ENCODE measurements at places on chromosomes 7 and 10.

DNA sequence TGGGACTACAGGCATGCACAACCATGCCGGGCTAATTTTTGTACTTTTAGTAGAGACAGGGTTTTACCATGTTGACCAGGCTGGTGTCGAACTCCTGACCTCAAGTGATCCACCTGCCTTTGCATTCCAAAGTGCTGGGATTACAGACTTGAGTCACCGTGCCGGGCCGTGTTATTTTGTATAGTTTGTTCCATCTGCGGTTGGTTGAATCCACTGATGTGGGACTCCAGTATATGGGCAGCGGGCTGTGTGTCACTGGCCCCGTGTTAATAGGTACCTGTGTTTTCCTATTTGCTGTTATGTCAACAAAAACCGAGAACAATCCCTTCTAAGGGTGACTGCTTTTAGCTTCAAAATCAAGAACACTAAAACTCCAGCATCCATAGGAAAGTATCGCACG lies 297.6 kb upstream of the PITRM1 start:
- no peak for DNase-seq

- DNase-seq, result no peak
Observed at GRCh38 chr7:150413640-150414081, 34.5 kb downstream of the ZNF775 start.

- DNase-seq, result no peak
Observed at GRCh38 chr7:27168265-27168947, 3.1 kb upstream of the HOXA9 start.

DNA sequence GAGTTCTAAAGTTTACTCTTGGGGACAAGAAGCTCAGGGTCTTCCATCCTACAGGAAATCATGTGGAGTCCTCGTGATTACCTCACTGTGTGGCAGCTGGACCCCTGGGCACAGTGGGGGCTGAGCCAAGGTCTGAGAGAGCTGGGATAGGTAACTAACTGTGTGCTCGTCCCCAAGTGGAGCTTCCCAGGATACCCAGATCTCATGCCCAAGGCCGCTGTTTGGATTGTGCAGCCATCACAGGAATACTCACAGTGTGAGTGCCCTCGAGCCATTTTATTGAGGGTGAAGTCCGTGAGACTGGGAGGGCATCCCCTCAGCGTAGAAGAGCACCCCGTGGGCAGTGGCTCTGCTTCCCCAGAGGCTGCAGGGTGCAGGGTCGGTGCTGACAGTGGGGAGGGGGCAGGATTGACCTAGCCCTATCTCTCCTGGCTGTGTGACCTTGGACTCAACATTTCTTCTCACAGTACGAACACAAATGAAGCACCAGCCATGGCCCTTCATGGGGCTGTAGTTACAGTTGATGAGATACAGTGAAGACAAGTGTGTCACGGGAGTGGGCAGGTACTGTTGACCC lies 69.6 kb upstream of the LEP start:
- no peak for DNase-seq

DNA sequence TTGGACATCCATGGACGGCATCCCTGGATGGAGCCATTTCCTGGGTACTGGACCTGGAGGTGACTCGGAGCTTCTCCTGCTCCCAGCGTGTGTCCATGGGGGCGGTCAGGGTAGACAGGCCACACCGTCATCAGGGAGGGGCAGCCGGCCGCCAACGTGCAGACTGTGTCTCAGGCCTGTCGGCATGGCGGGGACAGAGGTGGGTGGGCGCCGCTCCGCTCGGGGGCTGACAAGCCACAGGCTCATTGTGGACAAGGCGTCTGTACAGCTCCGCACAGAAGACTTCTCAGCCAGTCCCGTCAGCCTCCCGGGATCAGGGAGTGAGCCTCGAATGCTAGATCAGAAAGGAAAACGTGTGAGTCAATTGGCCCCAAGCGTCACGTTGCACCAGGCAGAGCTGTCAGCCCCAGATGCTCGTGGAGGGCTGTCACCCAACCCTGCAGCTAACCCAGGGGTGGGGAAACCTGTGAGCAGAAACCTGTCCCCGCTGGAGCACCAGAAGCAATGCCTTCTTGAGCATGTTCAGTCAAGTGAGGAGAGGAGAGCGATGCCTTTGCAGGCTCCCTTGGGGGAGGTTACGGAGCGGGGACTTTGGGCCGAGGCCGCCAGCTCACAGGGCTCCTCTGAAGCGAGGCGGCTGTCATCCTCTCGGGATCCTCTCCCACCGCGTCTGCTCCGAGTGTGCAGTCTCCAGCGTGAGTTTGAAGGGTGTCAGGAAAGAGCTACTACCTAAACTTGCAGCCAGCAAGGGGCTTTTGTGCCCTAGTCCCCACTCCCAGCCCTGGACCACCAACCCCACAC lies 16.0 kb upstream of the DPYSL4 start:
- DNase-seq, result no peak

DNA sequence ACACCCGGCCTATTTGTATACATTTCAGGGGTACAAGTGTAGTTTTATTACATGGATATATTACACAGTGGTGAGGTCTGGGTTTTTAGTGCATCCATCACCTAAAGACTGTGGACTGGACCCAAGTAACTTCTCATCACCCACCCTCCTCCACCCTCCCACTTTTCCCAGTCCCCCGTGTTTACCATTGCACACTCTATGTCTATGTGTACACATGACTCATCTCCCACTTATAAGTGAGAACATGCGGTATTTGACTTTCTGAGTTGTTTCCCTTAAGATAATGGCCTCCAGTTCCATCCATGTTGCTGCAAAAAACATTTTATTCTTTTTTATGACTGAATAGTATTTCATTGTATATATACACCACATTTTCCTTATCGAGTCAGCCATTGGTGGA lies 98.9 kb upstream of the WAC start:
- DNase-seq, result no peak

GRCh38 chr10:27192284-27192683 lies 37.1 kb downstream of the MASTL start:
- no peak for DNase-seq

DNA sequence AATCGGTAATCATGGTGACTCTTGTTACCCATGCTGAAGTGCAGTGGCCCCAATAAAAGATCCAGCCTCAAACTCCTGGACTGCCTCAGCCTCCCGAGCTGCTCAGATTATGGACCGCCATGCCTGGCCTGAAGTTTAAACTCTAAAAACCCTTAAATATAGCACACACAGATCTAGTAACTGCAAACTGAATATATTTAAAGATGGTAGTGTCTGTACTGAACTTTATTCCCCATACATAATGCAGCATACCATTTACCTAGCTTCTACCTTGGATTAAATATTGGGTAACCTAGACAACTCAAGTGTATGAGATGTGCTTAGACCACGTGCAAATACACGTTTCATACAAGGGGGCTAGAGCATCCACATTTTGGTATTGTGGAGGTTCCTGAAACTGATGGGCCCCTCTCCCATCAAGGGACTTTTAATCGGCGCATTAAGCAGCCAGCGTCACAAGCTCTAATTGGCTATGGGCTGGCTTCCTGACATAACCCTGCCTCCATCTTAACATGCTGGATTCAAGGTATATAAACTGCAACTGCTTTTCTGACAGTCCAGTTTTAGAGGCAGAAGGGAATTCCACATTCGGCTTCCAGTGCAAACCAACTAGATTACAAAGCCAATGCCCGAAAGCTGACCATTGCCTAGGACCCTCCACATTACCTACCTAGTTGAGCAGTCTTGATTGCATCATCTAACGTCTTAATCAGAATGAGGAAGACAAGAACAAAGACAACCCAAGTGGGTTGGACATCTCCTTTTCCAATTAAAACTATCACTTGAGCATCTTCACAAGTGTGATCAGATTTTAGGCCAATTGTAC lies 13.0 kb downstream of the HNRNPA2B1 start:
- no peak for DNase-seq

DNA sequence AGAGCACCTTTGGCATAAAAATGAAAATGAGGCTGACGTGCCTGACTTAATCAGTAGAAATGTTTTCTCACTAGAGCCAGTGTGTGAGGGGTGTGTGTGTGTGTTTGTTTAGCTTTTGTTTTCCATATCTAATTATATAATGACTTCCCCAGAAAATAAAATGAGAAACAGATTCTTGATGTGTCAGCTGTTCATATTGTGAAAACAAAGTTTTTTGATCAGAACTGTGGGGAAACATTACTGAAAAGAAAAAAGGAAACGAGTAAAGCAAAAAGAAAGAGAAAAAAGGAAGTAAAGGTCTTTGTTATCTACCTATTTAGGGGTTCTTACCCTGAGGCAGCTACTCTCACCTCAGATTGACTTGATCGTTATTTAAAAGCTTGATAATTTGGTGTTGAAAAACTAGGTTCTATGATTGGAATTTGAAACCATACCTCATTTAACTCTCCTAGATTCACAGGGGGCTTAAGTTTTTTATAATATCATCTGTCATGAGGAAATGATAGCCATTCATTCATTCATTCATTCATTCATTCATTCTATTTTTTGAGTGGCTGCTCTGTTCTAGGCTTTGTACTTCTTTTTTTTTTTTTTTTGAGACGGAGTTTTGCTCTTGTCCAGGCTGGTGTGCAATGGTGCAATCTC lies 58.0 kb downstream of the CREM start:
- DNase-seq, result no peak

GRCh38 chr10:72818076-72818475 lies 75.5 kb upstream of the OIT3 start:
- DNase-seq, result no peak

- no peak for DNase-seq
Observed at GRCh38 chr10:90199093-90199492, 497.7 kb downstream of the KIF20B start.

DNA sequence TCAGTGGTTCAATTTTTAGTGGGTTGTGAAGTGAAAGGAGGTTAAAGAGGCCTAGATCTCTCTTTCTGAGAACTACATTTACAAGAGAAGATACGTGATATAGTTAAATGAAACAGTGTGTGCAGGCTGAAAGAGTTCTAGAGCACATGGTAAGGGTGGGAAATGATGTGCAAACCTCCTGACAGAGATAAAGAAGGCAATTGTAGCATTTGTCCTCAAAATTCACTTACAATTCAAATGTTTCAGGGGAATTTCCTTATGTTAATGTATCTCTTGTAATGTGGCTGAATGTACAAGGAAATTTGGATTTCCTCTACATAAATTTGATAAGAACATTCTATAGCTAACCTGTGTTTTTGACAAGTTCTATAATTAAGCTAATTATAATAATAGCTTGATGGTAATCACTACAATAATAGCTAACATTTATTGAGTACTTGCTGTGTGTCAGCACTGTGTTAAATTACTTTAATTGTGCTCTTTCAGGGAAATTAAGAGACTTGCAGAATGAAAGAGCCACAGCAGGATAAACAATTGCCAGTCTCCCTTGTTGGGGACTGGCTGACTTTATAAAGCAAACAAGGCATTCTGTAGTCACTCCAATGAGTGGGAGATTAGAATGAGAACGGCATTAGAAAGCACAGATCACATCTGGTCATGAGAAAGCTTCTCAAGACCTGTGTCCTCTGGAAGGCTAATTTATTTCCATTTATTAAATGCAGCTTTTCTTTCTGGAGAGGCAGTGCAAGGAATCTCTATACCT lies 139.7 kb upstream of the TMEM72 start:
- DNase-seq, result no peak

GRCh38 chr7:93461350-93461749 lies 113.2 kb downstream of the CALCR start:
- no peak for DNase-seq

DNA sequence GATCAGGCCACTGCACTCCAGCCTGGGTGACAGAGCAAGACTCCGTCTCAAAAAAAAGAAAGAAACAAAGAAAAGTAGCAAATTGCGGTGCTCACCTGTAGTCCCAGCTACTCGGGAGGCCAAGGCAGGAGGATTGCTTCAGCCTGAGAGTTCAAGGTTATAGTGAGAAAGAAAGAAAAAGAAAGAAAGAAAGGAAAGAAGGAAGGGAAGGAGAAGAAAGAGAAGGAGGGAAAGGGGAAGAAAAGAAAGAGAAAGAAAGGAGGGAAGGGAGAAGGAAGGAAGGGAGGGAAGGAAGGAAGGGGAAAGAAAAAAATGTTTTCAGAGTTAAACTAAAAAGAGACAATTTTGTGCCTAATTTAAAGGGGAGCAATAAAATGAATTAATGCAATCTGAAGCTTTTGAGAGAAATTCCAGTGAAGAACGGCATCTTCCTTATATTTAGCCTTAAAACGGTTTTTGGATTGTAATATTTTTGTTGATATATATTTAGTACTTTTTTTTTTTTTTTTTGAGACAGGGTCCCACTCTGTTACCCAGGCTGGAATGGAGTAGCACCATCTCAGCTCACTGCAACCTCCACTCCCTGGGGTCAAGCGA lies 47.4 kb upstream of the RSBN1L start:
- DNase-seq, result no peak

DNA sequence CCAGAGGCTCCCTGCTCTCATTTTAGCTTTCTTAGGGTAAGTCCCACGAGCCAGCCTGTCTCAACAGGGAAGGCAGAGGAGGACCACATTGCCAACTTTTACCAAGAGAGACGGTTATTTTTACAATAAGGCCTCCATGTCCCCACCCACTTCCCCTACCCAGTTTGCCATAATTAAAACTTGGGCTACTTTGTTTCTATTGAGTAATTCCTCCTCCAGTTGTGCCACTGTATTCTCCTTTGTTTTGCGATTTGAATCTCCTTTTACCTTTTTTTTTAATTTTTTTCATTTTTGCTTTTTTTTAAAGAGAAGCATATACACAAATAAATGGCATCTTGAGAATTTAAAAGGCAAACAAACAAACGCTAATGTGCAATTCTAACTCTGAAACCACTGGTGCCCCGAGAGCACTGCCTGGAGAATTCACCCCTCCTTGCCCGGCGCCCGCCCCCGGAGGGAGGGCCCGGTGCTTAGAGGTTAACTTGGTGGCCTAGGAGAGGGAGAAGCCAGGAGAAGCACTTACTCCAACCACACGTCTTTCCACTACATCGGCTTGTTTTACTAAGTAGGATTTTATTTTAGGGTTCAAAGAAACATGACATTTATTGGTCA lies 282.3 kb downstream of the USP6NL start:
- no peak for DNase-seq

DNA sequence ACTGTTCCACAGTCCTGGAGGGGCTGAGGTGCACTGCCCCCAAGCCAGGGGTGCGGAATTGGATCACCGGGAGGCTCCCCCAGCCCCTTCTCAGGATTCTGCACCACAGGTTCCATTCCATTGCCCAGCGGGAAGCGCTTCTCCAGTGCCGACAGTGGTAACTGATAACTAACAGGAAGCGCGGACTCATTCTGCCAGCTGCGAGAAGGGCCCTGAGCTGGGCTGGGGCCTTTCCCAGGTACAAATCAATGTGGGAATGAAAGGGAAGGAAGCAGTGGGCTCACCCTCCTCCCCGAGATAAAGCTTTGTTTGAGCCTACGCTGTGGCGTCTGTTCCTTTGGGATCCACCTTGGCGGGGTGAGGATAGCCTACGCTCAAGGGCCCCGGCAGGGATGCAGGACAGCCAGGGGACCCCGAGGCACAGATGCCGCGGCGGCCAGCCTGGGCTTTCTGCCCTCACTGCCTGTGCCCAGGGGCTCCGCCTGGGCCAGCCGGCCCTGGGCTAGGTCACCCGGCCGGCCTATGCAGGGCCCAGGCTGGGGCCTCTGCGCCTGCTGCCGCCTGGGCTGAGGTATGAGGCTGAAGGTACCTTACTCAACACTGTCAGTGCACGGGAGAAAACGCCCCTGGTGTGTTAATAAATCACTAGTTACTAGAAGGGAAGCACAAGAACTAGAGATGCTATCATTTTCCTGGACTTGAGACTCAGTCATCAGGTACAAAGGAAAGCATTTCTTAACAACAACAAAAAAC lies 39.4 kb downstream of the EN2 start:
- DNase-seq, result no peak
